Left ventricle myocardium inferior (tissue), 1 donor: ENCODE measurements at places on chromosomes 1 and 21. TPM values are rescaled to one million over a fixed set of nuclear protein-coding genes. Genes with fewer than 3 reads are reported as not detected.

DNAI4 gene
- 17.9 TPM for total RNA-seq

DNA sequence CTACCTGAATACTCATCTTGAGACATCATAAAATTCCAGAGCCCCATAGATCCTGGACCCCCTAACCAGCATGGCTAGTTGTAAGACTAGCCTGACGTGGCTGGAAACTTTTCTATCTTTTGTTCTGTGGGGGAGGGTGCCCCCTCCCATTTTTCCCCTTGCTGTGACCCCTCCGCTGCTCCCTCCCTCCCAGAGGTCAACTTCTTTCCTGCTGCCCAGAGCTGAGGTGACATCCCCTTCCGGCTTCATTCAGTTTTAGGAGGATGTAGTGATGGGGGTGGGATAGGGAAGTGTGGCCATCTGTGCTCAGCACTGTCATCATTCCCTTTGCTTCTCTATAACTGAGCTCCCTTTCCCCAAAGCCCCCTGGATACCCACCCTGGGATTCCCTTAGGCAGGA lies 4.4 kb upstream of the SLC41A1 start:
- DNase-seq = no peak

DCDC2B gene
- total RNA-seq = not detected

C1orf50 gene
- total RNA-seq = 7.8 TPM

DNA sequence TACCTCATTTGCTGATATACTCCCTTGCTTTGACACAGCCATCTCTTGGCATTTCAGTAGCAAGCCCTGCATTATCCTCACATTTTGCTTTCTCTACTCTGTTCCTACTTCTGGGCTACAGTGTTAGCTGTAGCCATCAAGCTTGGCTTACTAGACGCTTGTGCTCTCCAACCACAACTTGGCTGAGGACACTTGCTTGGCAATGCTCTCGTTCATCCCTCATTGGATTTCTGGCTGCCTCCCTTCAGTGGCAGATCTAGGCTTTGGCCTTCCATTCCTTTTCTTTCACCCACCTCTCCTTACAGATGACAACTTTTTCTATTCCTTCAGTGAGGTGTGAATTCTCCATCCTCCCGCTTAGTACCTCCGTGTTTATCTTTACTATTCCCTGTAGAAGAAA lies 428.7 kb upstream of the LRRC7 start:
- no peak for DNase-seq

DNA sequence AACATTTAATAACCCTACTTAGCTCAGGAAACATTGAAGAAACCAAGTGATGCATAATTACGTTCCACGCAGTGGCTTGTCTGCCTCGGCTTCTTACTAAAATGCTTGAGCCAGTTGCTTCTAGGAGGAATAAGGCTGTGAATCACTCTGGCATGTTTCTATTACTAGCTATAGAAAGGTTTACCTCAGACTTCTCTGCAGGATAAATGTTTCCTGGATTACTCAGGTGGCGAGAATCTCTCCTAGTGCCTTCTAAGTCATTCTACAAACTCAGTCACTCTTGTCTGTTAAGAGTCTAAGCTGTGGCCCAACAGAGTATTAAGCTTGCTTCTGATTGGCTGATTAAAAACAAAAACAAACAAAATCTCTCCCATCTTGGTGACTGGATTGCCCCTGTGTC lies 92.0 kb upstream of the RALGPS2 start:
- no peak for DNase-seq

EXTL1 gene
- 11.3 TPM for total RNA-seq
